ENCODE measurements at places on chromosomes 4 and X.

DNA sequence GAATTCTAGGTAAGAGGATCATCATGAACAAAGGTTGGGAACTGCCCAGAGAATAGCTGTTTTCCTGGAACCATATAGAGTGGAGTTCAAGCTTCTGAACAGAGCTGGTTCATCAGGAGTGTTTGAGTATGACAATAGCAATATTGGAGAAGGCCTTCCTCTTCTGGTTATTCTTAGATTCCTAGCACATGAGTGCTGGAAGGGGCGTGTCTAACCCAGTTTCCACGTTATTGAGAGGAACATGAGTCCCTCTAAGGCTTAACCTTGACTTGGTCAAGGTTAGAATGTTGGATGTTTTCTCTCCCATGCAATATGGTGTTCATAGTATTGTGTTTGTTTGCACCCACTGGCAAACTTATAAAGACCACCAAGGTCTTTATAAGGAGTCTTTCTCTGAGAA lies 101.3 kb downstream of the TSPAN7 start:
- DNase-seq = no peak

DNA sequence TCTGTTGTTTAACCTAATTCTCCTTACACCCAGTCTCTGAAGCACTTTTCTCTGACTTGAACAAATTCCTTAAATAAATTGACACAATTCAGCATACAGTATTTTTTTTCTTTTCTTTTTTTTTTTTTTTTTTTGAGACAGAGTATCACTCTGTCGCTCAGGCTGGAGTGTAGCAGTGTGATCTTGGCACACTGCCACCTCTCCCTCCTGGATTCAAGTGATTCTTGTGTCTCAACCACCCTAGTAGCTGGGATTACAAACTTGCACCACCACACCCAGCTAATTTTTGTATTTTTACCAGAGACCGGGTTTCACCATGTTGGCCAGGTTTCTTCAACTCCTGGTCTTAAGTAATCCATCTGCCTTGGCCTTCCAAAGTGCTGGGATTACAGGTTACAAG lies 1498.1 kb upstream of the PCDH10 start:
- DNase-seq = no peak

DNA sequence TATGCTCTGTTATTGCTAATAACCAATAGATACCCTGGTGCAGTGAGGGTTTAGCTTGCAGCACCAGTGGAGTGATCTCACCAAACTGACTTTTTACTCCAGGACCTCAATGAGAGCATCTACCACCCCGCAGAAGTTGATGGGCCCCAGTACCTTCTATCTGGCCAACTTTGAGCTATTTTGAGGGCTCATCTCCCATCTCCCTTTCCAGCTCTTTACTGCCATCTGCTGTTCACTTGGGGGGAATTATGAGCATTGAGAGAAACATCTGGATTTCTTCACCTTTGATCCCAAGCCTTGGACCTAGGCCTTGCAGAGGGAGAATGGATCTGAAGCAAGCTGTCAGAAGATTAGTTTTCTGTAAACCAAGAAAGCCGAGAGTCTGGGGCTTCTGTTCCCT lies 143.6 kb downstream of the TMEM164 start:
- no peak for DNase-seq

DNA sequence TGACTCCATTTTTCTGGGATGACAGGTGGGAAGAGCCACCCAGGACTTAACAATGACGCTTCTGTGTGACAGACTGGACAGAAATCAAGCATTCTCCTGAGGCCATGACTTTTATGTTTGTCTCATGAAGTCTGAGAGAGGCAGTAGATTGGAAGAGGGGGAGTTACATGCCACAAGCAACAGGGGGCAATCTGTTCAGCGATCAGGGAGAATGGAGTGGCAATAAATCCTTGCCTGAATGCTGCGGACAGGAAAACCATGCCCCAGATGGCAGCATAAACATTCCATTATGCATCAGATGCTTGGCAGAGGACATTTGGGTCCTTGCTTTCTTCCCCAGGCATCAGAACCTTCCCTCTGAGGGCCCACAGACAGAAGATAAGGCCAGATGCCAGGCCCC lies 312.4 kb upstream of the DIPK2B start:
- DNase-seq = no peak

GRCh38 chr4:87811977-87812376 lies 12.6 kb downstream of the IBSP start:
- no peak for DNase-seq

DNA sequence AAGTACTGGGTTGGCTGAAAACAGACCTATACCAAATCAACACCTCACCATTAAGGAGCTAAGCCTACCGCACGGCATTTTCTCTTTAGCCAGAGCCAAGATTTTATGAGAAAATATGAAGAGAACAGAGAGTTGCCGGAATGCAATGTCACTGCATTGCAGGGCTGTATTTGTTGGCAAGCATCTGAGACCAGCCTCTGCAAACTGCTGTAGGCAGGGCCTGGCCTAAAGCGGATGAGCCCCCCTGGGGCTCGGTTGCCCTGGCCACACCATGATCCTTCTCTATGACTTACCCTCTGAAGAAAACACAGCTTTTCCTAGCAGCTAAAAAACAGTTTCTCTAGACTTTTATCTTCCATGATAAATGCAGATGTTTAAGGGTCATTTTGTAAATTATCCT lies 120.5 kb upstream of the SORBS2 start:
- no peak for DNase-seq

DNA sequence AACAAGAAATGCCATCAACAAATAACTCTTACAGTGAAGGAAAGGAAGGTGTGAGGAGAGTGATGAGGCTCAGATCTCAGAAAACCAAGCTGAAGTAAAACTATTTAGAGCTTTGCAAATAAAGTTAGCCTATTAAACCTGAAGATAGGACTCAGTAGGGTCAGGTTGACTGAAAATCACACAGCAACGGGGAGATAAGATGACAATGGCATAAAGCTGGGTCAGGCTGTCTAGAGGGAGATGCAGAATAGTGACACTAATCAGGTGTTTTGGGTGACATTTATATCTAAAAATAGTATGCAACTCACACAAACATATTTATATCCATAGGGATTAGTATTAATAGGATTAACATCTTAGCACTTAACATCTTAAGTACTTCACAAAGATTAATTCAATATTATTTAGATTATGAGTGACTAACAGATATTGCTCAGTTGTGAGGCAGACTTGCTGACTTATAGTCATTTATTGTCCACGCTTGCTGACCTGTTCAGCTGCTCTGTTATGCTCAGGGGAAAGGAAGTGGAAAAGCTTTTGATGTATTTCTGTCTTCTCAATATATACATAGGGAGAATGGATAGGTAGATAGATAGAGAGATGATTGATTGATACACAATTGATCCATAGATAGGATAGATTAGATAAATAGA lies 130.7 kb upstream of the GUCY1A1 start:
- DNase-seq = no peak

DNA sequence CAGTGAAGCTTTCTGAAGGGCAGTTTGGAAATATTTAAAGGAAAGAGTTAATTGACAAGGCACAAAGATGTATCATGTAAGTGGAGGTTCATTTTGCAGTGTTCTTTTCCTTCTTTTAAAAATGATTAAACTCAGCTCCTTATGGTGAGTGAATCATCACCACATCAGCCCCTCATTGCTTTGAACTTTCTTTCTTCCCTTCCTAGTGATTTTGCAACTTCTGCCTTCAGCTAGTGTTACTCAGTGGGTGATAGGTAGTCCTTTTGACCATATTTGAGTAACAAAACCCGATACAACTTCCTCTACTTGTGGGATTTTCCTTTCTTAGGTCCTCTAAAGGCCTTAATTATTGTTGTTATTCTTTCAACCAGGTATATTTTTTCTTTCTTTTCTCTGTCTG lies 8.2 kb downstream of the ZCCHC4 start:
- no peak for DNase-seq

GRCh38 chr4:1836650-1837049 lies 19.3 kb downstream of the LETM1 start:
- no peak for DNase-seq

- DNase-seq = no peak
Measured at GRCh38 chr4:157185363-157185762, 35.2 kb upstream of the GRIA2 start.

DNA sequence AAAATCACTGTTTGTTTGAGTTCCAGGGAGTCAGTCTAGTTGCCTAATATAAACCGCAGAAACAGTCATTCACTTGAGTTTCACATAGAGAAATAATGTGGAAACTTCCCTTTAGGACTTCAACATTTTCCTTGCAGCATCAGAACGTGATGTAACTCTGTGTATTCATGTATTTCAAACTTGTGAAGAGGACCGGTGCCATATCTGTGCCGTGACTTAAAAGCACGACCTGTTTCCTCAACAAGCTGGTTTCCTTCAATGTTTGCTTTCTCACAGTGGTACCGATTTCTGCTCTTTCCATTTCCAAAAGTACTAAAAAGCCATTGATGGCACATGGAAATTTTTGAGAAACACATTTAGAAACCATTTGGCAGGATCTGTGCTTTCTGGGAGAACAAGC lies 166.6 kb upstream of the RAPGEF2 start:
- no peak for DNase-seq

- DNase-seq = no peak
Measured at GRCh38 chr4:41364876-41365275, 108.1 kb downstream of the UCHL1 start.

GRCh38 chr4:74395633-74396032 lies 30.7 kb downstream of the EREG start:
- DNase-seq = no peak

DNA sequence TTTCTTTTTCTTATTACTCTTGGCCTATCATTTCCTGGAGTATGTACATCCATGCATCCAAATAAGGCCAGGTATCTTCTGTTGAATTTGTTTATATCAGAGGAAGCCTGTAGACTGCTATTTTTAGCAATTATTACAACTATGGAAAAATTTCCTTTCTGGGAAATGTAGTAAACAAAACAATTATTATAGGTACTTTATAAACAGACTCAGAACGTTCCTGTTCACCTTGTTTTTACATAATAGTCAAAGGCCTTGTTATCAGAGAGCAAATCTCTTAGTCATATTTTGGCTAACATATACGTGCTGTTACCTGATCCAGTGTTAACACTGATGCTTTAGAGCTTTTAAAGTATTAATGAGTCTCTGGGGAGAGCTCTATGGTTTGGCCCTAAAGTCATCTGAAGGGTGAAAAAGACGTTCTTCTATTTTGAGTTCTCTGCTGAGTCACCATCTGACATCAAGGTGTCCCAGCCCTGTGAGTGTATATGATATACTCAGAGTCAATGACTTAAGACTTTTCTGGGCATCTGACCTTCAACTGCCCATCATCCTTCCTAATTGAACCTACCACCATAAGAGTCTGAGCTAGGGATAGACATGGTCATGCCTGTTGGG lies 7.3 kb downstream of the SPARCL1 start:
- DNase-seq = no peak

DNA sequence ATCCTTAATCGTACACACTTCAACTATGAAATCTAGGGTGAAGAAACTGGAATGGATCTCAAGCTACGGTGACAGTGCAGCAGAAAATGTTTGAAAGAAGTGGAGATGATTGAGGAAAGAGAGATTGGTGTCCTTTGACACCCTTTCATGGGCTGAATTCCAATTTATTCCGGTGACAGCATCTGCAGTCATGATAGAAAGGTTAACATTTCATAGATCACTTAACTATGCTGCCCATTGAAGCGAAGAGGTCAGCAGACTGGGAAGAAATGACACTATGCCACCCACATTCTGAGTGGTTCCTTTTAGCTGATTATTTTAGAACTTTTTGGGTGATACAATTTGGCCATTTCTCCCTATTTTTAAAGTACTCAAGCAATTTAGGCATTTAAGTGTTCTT lies 82.3 kb downstream of the DNAAF6 start:
- DNase-seq = no peak

GRCh38 chrX:47623540-47624027 lies 3.9 kb upstream of the SYN1 start:
- no peak for DNase-seq

DNA sequence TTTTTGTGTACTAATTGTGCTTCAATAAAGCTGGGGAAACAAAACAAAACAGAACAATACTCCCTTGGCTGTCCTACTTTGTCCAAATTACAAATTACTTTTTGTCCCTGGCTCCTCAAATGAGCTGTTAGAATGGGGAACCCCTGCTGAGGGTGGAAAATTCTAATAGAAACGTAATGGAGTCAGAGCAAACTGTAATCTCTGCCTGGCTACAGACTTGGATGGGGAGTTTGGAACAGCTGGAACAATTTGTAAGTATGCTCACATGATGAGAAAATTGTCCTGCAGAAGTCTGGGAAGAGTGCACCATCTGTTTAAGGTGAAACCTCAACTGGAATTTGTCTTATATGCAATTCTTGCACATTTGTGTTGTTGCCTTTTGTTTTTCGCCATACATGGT lies 364.4 kb upstream of the CLNK start:
- DNase-seq = no peak

DNA sequence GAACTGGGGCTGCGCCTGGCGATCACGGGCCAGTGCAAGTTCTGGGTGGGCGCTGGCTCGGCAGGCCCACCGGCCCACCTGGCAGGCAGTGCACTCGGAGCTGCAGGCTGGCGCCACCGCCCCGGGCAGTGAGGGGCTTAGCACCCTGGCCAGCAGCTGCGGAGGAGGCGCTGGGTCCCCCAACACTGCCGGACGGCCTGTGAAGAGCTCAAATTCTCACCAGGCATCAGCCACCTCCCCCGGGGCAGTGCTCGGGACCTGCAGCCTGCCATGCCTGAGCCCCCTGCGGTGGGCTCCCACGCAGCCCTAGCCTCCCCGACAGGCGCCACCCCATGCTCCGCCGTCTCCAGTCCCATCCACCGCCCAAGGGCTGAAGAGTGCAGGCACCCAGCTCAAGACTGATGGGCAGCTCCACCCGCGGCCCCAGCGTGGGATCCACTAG lies 7.1 kb upstream of the ZNF330 start:
- no peak for DNase-seq

DNA sequence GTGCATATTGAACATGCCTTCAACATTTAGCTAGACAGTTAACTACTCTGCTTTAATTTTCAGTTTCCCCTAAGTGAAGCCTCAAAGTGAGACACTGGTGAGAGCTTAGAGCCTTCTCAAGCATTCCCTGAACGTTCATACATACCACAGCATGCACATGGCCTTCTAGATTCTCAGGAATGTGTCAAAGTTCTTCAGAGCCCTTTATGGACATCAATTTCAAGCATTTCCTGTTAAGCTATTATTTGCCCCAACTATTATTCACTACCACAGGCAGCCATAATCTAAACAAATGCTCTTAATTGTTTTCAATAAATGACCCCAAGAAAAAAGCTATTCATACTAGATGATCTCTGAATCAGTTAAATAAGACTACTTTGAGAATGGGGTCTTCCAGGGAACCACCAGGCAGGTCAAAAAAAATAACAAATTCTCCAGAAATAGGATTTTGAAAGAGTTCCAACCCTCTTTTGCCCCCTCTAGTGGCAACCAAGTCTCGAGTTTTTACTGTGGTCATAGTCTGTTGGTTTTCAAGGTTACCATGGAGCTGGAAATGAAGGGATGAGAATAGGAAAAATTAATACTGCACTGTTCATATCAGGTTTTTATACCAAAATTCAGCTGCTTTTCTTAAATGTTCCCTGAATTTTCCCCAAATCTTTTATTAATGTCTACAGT lies 235.4 kb downstream of the RAB28 start:
- no peak for DNase-seq

- no peak for DNase-seq
Measured at GRCh38 chrX:643911-644303, 13.3 kb downstream of the SHOX start.

Data from stimulated activated CD4-positive, alpha-beta T cell treated with anti-CD3 and anti-CD28 coated beads, Interleukin-1b, Interleukin-23, amount 100 ng/mL, for 24 hours (primary cell).